Motor neuron (in vitro differentiated cells): ENCODE measurements at places on chromosomes 3 and 15.
A peak's percentile ranks its signal among the peaks of the same experiment; 100 is the strongest.

- ATAC-seq: no peak
Measured at GRCh38 chr3:172675441-172676193, 35.2 kb downstream of the NCEH1 start.

DNA sequence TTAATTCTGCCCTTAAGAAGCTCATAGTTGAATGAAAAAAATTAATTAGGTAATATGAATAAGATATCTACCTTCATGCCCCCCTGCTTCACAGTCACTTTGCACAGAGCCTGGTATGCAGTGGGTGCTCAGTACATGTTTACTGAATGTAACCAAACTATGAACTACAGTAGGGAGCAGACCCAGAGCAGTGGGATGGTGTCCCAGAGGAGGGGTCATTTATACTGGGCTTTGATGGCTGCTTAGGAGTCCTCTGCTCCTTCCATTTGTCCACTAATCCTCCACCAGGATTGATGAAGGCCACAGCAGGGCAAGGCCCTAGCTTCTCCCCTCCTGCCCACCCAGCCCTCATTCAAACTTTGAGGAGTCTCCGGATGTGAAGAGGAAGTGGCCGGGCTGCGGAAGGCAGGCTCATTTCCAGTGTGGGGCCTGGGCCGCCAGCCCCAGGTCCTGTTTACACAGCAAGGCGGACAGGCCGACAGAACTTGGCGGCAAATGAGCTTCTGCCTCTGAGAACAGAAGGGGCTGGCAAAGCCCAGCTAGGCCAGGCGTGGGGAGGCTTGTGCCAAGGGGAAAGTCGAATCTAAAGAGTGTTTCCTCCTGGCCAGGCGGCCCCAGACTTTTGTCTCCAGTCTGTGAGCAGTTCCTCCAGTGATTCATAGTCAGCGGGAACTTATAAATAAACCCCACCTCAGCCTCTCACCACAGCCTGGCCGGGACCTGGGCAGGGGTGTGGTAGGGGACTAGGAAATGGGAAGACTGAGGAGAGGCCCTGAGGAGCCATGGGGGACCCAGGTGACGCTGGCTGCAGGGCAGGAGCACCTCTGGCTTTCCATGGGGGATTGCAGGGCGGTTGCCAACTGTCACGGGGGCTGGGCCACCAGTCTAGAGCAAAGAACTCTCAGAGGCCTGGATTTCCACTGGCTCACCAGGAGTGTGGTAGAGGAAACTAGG, 51.6 kb upstream of the LCTL start:
- ATAC-seq: peak; percentile 20

GRCh38 chr3:29141918-29142275, 139.0 kb upstream of the RBMS3 start:
- no peak for ATAC-seq

DNA sequence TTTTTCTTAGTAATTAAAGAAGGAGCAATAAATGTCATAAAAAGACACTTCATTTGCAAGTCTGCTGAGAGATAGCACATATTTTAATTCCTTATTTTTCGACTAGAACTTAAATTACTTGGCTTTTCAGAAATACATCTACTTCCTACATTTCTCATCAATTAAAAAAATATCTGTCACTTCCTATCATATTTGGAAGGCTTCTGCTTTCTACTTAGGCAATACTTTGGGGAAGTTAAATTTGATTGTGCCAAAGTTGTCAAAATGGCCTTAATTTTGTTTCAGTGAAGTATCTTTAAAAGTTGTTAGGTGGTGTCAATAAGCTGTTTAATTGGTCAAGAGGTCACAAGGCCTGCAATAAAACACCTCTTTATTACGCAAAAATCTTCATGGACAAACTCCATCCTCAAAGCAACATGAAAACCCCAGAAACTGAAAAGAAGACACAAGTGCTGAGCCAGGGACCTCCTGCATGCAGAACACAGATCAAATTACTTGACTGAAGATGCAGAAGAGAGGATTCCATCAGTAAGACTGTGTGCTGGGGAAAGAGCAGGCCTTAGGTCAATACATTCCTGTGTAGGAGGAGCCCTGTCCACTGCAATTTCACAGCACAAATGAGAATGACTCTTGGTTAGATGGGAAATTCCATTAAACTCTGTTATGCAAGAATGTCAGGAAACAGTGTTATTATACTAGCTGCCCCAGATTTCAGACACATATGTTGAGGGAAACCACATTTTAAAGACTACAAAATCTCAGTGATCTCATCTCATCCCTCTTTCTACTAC, 48.0 kb upstream of the FSTL1 start:
- ATAC-seq: peak; percentile 86

DNA sequence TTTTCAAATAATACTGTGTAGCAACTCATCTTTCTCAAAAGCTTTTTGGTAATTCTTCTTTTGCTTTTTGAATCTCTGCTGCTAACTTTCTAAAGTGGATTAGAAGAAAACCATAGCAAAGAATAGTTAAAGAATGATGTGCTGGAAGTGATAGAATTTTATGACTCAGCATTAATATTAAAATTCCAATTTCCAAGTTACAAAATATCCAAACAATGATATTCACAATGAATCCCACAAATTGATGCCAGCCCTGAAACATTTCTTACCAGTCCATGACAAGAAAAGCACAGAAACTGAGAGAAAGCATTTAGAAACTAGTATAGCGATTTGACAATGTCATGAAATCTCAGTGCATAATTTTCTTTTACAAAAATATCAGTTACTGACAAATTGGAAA, 482.2 kb downstream of the RBMS3 start:
- no peak for ATAC-seq

DNA sequence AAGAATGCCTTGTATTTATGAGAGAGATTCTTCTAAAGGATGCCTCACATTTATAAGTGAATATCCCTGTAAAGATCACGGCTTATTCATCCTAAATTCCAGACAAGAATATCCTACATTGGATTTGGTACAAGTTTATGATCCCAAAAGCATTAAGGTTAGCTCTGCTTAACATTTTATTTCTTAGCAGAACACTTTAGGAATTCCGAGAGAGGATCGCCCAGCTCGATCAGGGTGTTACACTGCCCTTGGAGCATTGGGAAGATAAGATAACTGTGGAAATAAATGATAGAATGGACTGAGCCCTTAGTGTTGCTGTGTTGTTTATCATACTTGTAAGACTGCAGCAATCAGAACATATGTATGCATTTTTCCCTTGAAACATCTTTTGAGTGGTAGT, 223.0 kb upstream of the CDIN1 start:
- no peak for ATAC-seq

GRCh38 chr3:159332535-159333099, 530.8 kb downstream of the MFSD1 start:
- ATAC-seq: no peak

DNA sequence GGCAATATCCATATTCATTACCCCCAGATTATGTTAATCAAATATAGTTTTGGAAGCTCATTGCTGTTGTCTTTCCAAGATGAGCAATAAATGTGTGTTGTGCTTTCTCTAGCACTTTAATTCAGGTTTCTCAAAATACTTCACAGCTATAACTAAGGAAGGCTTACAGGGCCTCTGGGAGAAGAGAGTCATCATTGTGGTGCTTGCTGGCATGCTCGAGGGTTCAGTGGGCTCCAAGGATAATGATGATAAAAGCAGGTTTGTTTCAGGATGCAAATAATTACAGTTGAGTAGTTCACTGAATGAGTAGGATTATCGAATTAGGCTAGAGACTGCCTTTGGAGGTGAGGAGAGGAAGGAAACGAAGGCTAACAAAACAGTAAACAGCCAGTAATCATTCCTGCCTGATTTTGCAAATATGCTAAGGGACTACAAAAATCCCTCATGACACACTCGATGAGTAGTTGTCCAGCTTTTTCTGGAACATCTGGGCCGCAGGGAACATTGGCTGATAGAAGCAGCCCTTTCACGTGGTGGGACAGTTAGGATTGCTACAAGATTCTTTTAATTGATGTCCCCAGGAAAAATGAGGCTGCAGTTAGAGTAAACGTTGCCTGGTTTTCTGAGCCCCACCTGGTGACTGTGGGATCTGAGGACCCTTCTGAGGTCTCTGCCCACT, 54.1 kb downstream of the SLC7A14 start:
- no peak for ATAC-seq
